Midbrain (tissue), 1 donor: ENCODE measurements at places on chromosomes 13 and 19.

DNA sequence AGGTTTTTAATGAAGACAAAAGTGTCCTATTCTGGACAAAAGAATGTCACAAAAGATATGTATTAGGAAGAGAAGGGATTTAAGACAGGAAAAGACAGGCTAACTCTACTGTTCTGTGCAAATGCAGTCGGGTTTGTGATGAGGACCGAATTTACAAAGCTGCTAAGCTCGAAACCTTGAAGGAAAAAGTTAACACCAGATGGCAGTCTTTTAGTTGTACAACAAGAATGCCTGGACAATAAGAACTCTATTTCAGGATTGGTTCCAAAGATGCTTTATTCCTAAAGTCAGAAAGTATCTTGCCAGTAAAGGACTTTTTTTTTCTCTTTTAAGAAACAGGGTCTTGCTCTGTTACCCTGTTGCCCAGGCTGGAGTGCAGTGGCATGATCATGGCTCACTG is 51.1 kb downstream of the HS6ST3 start:
- DNase-seq: peak; percentile 45

GRCh38 chr13:76888421-76888820 is 2.2 kb upstream of the KCTD12 start:
- no peak for DNase-seq

GRCh38 chr13:113322043-113322461 is 25.0 kb downstream of the LAMP1 start:
- no peak for DNase-seq

GRCh38 chr19:41233748-41234240 is 14.8 kb downstream of the AXL start:
- peak; percentile 32 for DNase-seq

DNA sequence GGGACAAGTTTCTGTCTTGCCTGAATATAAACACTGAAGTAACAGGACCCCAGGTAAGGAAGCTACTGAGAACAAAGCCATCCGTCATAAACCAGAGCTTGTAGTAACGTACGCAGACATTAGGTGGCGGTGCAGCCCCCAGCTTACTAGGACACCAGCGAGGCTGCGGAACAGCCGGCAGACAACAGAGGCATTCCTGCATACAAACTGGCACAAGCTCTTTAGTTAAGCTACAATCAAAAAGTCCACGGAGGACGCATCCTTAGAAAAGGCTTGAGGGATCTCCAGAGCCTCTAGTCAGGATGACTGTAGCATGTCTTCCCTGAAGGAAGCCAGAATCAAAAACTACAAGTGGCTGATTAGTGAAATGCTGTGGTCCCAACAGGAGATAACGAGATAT is 26.2 kb downstream of the ZNF160 start:
- peak; percentile 64 for DNase-seq

GRCh38 chr19:50327461-50328223 is 1.5 kb downstream of the KCNC3 start:
- no peak for DNase-seq

- DNase-seq: no peak
Observed at GRCh38 chr13:48569104-48569666, 36.3 kb upstream of the RCBTB2 start.

- peak; percentile 48 for DNase-seq
Observed at GRCh38 chr19:39402346-39403300, 4.0 kb upstream of the ZFP36 start.
